SHP77 treated with DMSO at 0.1 percent for 48 hours (cell line): ENCODE measurements at places on chromosomes 7 and 10.

DNA sequence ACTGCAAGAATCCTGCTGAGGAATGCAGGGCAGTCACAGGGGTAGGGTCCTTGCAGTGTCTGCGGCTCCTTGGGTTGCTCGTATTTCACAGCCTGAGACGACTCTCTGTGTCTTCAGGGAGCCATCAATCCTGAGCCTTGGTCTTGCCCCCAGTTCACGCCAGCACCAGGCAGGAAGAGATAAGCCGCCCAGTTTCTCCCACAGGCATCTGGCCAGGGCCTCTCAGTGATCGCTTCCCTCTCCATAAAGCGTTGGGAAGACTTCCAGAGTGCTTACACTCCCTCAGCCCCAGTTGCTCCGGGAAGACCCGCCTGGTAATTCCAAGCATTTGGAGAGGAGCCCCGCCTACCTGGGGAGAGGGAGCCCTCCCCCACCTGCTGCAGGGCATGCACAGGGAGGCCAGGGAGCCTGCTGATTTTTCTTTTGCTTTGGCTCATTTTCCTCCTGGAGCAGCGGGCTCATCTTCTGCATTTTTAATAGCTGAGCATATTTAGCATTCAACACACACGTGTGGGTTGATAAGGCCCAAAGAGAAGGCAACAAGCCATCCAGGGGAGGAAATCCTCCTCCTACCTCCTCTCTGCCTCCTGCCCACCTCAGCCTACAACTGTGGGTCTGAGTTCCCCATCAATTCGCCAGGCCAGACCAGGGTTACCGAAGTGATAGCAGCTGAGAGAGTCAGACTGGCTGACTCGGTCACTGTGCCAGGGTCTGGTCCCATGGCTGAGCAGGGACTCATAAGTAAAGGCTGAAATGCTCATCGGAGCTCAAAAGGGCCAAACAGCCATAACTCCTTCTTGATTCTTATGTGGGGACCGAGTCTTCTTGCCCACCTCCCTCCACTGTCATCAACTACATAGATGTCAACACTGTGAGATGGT, 74.4 kb upstream of the EFCAB10 start:
- no peak for DNase-seq

DNA sequence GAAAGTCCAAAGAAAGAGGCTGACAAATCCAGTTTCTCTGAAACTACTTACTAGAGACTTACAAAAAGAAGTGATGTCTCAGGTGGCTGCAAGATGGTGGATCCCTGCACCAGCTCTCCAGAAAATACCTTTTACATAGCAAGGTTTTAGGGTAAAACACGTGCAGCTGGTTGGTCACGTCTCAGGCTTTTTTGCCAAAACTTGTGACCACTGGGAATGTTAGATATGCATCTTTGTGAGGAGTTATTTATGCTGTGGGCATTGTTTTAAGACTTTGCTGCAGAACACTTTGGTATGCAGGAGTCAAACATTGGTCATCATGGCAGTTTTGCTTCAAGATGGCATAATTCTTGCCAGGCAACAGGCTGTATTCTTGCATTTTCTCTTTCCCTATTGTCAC, 1352.8 kb downstream of the REEP3 start:
- DNase-seq = no peak

- DNase-seq = no peak
Observed at GRCh38 chr7:117143066-117143465, 179.8 kb downstream of the WNT2 start.

DNA sequence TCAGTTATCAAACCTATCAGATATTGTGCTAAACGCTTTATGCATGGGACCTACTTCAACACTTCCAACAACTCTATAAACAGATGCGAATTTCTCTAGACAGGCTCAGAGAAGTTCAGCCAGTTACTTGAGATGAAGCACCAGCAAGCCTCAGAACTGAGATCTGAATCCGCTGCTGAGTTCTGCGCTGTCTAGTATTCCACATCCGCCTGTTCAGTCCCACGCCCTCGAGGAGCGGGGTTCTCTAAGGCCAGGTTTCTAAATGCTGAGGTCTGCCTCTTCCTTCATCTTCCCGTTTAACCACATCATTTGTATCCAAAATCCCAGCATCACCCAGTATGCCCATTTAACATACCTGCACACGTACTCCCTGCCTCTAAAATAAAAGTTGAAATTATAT, 297.8 kb upstream of the ZNF32 start:
- DNase-seq = no peak

DNA sequence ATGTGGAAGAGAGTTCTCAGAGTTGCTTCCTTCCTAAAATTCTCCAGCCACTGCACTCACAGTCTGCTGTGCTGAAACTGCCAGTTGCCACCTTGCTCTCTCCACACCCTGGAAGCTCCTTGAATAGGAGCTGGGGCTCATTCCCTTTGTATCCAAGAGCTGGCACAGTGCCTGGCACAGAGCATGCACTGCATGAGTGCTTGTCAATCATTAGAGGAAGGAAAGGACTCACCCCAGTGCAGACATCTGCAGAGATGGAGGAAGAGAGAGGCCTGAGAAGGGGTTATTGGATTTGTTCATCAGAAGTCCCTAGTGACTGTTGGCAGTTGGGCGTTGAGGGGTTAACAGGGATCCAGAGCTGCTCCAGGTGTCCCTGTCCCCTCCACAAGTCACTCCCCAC, 41.7 kb upstream of the DUSP5 start:
- DNase-seq = no peak

- no peak for DNase-seq
Observed at GRCh38 chr10:106355450-106355849, 809.1 kb downstream of the SORCS1 start.

DNA sequence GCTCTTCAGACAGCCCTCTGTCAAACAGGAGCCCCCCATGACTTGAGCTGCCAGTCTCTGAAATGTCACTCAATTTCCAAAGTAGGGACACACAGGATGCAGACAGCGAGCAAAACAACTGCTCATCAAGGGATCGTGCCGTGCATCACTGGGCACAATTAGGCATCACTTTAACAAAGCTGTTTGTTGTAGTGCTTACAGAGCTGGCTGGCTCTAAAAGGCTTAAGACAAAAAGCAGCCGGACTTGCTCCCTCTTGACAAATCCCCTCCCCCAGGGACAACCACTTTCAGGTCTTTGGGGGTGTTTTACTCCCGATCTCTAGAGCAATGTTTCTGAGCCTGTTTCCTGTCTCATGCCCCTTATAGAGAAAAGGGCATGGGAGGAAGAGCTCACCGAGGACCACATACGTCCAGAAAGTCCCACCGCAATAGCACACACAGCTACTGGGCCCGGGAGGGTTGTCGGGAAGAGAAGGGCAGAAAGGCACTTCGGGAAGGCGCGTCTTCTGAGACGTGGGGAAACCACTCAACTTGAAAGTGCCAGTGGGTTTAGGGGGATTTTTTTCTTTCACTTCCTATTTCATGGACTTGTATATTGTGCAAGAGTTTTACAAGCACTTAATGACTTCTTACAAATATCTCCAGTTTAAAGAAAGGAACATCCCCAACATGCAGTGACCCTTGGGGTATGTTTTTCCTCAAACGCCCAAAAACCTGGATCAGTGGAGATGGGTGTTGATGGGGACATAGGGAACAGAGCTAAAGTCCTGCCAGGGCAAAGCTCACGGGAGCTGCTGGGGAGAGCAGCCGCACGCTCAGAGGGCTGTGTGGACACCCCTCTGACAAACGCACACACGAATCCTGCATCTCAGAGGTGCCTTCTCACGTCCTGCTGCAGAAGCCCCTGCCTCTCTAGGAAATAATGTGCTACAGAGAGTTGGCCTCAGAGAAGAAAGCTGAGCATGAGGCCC, 27.1 kb downstream of the LRRC20 start:
- DNase-seq = no peak

DNA sequence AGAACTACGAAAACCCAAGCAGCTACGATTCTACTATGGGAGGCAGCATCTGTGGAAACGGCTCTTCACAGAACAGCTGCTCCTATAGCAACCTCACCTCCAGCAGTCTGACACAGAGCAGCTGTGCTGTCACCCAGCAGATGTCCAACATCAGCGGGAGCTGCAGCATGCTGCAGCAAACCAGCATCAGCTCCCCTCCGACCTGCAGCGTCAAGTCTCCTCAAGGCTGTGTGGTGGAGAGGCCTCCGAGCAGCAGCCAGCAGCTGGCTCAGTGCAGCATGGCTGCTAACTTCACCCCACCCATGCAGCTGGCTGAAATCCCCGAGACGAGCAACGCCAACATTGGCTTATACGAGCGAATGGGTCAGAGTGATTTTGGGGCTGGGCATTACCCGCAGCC, 81.6 kb upstream of the SAMD8 start:
- no peak for DNase-seq

- no peak for DNase-seq
Observed at GRCh38 chr7:158766570-158767281, 62.1 kb upstream of the NCAPG2 start.

- no peak for DNase-seq
Observed at GRCh38 chr7:6273917-6274630, 1.6 kb upstream of the CYTH3 start.
